ENCODE measurements at places on chromosomes 5 and 9.

- DNase-seq, result no peak
Observed at GRCh38 chr9:72363236-72363635, 1.8 kb downstream of the ZFAND5 start.

DNA sequence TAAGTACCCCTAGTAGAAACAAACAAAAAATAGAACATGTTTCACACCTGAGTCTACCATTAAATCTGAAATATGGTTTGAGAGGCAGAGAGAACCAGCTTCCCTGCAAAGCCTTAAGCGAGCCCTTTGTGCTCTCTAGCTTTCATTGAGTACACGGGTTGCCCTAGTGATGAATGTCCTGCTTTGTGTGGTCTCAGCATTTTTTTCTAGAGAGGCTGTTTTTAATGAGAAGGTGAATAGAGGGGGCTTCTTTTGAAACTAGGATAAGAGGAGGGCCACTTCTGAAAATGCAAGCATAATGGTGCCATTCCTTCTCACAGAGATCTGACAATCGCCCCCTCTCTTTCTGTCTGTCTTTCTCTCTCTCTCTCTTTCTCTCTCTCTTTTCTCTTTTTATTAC is 131.3 kb downstream of the MACIR start:
- no peak for DNase-seq

DNA sequence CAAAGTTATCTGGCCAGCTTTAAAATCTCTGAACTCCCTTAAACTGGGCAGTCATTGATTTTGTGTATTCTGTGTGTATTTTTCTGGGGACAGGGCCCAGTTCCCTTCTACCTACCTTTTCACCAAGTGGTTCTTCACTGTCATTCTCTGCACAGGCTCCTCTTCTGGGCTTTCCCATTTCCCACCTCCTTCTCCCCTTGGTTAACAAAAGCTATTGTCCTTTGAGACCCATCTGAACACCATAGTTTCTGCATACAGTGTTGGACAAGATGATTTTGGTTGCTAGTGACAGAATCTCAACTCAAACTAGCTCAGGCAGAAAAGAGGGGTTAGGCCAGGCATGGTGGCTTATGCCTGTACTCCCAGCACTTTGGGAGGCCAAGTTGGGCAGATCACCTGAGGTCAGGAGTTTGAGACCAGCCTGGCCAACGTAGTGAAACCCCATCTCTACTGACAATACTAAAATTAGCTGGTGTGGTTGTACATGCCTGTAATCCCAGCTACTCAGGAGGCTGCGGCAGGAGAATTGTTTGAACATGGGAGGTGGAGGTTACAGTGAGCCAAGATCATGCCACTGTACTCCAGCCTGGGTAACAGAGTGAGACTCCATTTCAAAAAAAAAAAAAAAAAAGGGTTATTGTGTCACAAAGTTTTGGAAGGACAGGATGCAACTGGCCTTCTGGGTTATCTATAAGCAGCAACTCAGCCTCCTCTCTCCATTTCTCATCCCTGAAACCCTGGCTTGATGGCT is 31.0 kb upstream of the ANKRD34B start:
- DNase-seq, result no peak

DNA sequence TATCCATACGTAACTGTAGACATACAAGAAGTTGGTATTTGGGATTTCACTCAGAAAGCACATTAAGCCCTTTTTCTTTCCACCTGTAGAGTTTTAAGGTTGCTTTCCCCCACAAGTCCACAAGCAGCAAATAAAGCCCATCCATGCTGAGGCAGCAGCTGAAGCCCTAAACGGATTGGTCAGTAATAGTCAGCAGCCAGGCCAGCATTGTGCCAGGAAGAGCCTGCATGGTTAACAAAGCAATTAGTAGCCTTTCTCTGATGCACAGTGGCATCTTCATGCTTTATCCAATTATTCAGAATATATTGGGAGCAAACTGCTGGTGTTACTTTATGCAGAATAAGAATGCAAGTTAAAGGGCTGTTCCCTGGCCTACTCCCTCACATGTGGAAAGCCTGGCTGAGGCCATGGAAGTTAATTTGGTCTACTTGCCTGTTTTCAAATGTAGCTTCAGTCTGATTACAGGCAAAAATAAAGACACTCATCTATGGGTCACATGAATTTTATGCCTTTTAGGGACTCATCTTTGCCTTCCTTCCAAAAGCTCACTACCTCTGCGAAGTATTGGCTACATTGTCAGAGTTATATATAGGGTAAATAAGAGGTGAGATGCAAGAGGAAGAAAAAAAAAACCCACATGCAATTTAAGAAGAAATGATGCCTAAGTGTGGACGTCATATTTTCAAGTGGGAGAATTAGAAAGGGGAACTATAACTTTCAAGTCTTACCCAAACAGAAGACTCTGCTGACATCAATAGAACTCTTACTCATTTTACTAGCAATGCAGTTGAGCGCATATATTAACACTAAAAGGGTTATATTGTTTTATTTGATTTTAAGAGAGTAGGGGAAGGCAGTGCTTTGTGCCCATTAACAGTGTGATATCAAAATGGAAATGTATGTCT is 15.9 kb downstream of the EBF1 start:
- no peak for DNase-seq

DNA sequence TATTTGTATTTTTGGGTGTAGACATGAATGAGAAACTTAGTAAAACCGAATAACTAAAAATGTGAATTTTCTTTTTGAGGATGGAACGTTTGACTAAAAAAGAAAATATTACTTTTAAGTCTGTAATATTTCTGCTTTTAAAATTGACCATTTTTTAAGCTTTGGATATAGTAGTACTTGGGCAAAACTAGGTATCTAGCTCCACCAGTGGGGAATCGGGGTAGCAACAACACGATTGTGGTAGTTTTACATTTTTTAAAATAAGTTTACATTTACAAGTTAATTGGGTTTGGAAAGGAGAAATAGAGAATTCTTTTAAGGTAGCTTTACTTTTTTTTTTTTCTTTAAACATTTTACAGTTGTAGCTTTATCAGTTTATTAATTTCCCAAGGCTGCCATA is 154.4 kb downstream of the MAN2A1 start:
- DNase-seq, result no peak

GRCh38 chr9:27528886-27529315 is 713 bp downstream of the MOB3B start:
- no peak for DNase-seq

- no peak for DNase-seq
Observed at GRCh38 chr5:157285310-157286035, 19.6 kb downstream of the CYFIP2 start.

GRCh38 chr5:126819253-126819652 is 42.3 kb downstream of the LMNB1 start:
- no peak for DNase-seq

DNA sequence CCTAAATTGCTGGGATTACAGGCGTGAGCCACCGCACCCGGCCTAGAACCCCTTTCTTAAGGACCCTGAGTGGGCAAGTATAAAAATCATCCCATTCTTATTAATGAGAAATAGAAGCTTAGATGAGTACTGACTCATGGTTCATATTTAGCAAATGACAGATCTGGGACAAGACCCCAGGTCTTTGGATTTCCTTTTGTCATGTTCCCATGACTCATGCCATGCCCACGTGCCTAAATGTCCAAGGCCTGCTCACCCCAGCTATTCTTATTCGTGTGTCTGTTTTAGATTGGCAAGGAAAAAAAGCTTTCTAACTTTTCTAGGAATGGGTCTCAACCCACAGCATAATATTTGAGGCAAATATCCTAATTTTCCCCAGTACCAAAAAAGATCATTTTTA is 57.7 kb upstream of the RPS23 start:
- no peak for DNase-seq

GRCh38 chr9:27193886-27194285 is 84.9 kb downstream of the TEK start:
- DNase-seq, result no peak

- no peak for DNase-seq
Observed at GRCh38 chr5:124180875-124181461, 565.5 kb downstream of the ZNF608 start.

- DNase-seq, result no peak
Observed at GRCh38 chr5:125120012-125120411, 373.6 kb upstream of the ZNF608 start.

GRCh38 chr5:126982926-126983873 is 47.2 kb downstream of the MARCHF3 start:
- DNase-seq, result no peak

DNA sequence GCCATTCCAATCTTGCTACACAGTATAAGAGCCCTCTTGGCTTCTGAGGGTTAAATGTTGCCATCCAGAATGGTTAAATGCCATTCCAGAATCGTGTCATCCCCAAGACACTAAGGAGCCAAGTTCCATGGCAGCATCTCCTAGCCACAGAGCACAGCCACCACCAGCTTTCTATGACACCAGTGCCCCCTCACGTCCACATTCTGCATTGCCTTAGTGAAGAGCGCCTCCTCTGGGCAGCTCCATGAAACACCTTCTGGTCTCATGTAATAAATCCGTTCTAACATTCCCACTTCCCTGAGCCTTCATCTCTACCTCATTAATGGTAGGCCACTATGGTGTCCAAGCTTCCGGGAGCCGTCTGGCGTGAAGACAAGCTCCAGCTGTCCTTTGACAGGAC is 12.4 kb downstream of the CBY3 start:
- DNase-seq, result no peak

- no peak for DNase-seq
Observed at GRCh38 chr5:54956922-54957321, 28.5 kb downstream of the ESM1 start.

- DNase-seq, result no peak
Observed at GRCh38 chr9:23850690-23851629, 24.9 kb upstream of the ELAVL2 start.

GRCh38 chr5:67549947-67550346 is 353.3 kb upstream of the CD180 start:
- no peak for DNase-seq

DNA sequence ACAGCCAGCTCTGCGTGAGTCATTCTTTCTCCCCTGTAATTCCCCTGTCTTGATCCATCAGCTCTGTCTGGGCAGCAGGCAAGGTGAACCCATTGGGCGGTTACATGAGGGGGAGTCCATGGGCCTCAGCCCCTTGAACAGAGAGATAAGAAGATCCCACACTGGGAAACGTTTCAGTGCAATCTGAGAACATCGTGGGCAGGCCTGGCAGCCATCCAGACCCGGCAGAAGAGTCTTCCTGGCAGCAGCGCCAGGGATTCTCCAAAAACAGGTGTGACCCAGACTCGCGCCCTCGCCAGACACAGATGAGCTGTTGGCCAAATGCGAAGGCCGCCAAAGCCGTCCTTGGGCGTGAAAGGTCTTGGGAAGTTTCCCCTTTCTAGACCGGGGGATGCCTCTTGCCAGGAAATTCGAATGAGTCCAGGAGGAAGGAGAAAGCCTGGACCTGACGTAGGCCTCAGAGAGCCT is 6.4 kb upstream of the SLC12A7 start:
- no peak for DNase-seq

GRCh38 chr5:148844433-148845280 is 18.2 kb downstream of the ADRB2 start:
- no peak for DNase-seq

DNA sequence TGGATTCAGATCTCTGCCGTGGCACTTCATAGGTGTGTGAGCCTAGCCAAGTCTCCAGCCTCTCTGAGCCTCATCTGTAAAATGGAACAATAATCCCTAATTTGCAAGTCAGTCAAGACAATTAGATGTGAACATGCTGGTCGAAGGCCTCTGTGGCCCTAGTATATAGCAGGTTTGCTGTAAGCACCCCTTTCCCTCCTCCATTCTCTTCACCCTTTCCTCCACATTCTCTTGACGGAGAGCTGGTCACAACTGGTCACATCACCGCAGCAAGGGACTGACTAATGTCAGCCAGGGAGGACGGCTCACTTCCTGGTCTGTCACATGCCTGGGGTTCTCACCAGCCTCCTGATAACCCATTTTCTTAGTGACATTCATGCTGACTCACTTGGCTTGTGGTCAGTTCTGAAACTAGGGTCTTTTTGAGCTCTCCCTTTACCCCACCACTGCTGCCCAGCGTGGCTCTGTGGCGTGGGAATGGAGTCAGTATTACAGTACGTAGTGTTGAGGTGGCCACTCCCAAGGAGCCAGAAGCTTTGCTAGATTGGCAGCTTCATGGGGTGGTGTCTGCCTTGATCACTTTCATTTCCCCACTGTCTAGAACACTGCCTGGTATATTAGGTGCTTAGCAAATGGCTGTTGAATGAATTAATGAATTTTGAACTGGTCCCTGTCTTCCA is 47.8 kb downstream of the ERGIC1 start:
- no peak for DNase-seq

GRCh38 chr9:82454509-82455190 is 466.1 kb downstream of the SPATA31D1 start:
- no peak for DNase-seq

GRCh38 chr5:133461796-133462516 is 150.4 kb downstream of the FSTL4 start:
- no peak for DNase-seq

DNA sequence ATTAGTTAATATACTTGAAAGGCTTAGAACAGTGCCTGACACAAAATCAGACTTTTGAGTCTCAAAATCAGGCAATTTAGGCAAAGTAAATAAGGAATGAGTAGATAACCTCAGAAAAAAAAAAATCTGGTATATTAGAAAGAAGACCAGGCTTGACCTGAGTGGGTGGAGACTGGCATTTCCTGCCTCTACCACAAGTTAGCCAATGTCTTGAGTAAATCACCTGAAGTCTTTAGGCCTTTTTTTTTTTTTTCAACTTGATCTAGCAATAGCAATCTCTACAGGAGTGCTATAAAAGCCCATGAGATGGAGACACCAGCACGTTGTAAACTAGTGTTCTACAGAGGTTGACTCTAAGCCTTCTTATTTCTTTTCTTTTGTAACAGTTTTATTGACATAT is 104.2 kb upstream of the RASEF start:
- DNase-seq, result no peak

GRCh38 chr5:115317320-115317719 is 20.9 kb upstream of the CCDC112 start:
- no peak for DNase-seq

DNA sequence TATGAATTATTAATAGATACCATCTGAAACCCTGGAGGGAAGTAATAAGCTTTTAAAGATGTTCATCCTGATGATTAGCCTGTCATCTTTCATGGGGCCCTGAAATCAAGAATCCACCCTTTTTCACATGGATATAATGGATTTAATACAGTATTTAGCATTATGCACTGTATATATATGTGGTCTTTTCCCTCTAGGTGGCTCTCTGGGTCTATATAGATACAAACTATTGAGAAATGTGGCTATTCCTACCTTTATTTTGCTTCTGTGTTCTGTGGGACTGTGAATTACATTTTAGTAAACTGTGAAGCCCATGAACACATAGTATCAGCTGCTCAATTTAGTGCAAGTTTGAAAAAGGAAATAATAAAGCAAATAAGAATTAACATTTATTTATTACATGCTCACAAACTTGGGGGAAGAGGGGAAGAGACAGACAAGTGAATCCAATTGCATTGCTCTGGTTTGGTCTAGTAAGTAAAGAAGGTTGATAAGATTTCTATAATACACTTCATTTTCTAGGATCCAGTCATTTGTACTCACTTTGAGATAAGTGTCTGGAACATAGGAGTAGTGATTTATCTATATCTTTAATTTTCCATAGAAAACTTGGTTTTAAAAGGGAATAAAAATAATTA is 112.2 kb downstream of the SCAMP1 start:
- DNase-seq, result no peak

Measured in cortex of kidney (tissue), 1 donor.